Gastroesophageal sphincter (tissue), 4 donors: ENCODE measurements at places on chromosomes 12 and 14.

GRCh38 chr14:96576359-96576758, 74.2 kb downstream of the PAPOLA start:
- ATAC-seq = no peak

DNA sequence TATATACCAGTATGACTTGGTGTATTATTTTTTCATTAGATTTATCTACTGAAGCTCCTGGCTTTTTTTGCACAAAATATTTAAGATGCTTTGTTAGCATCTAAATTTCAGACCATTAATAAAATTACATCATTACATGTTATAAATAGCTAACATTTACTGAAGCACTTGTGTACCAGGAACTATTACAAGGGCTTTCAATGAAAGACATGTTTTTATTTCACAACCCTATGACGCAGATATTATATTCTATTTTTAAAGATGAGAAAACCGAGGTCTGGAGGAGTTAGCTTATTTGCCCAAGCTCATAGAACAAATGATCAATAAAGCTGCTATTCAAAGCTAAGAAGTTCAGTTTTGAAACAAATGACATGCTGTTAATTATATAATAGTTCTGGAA, 420.4 kb upstream of the DCN start:
- ATAC-seq = no peak

DNA sequence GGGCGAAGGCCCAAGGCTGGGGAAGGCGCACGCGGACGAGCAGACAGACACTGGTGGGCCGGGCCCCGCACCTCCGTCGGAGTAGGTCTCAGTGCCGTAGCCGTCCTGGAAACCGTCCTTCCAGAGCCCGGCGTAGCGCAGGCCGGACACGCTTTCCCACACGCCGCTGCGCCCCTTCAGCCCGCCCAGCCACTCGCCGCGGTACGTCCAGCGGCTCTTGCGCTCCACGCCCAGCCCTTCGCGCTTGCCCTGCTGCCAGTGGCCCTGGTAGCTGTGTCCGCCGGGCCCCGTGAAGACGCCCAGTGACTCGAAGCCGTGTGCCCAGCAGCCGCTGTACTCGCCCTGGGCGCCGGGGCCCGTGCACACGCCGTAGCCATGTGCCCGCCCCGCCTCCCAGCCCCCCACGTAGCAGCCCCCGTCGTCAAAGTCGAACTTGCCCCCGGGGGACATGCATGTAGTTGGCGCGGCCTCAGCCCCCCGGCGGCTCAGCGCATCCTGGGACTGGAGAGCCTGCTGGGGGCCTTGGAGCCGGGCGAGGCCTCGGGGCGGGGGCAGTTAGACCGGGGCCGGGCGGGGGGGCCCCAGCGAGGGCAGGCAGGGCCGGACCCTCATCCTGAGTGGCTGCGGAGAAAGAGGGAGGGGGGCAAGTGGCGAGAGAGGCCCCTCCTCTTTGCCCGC, 1.4 kb downstream of the JPH4 start:
- peak; percentile 15 for ATAC-seq

- no peak for ATAC-seq
Observed at GRCh38 chr14:105659935-105660527, 133.6 kb downstream of the TMEM121 start.

DNA sequence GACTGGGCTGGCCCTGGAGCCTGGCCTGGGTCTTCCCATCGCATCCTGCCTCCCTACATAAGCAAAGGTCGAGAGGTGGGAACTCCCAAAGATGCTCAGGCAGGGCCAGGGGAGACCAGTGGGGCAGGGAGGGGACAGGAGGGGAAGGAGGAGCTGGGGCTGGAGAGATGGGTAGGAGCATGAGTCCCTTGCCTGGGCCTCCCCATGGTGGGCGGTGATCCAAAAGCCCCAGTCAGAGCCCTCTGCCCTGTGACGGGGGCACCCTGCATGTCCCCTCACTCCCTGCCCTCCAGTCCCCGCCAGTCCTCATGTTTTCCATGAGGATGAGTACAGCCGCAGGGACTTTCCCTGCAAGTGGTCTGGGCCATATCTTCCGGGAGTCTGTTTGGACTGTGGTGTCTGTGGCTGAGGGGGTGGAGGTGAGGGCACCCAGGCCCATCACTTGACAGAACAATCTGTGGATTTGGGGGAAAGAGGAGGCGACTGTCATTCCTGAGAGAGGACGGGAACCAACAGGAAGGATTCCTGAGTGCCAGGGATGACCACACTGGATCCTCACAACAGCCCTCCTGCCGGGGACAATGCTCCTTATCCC, 9.3 kb downstream of the BDKRB2 start:
- no peak for ATAC-seq

- peak; percentile 87 for ATAC-seq
Observed at GRCh38 chr14:56422703-56423213, 156.8 kb upstream of the TMEM260 start.

DNA sequence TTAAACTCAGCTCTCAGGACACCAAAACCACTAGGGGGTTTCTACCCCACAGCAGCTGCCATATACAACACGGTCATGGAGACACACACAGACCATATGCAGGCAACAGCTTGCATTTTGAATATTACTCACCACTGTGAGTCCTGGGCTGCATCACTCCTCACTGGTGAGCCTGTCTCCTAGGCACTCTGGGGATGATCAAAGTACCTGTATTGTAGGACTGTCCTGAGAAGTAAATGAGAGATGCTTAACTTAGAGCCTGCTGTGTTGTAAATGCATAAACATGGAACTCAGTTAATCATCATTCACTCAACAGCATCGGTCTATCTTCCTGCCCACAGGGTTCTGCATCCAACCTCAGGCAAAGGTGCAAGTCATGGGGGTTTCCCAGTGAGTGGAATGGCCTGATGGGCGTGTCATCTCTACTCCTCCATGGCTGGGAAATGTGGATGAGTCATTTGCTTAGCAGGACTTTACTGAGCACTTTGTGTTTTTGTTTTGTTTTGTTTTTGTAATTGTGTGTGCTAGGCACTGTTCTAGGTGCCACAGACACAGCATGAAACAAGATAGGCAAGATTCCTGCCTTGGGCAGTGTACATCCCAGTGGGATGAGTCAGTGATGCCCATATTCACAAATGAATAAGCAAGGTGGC, 1141.2 kb upstream of the TMEM132C start:
- no peak for ATAC-seq

DNA sequence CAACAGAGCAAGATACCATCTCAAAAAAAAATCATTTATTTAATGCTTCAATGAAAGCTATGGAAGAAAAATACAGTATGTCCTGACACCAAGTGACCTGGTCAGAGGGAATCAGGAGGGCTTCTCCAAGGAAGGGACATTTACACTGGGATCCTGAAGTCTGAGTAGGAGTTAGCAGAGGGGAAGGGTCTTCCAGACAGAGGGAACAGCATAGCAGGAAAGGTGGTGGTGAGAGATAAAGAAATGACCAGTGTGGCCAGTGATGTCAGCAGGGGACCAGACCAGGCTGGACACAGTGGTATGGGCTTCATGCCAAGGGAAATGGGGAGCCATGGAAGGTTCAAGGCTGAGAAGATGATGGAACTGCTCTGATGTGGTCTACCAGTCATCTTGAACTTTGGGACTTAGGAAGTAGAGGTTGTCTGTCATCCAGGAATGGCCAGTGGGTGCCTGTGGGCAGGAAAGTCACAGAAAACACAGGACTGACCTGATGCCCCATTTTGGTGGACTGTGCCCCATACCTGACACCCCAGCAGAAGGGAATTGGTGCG, 7.8 kb upstream of the TCHP start:
- no peak for ATAC-seq

- ATAC-seq = no peak
Observed at GRCh38 chr12:26370098-26370497, 174.7 kb downstream of the SSPN start.

- no peak for ATAC-seq
Observed at GRCh38 chr12:122064780-122065588, 13.6 kb upstream of the MLXIP start.

GRCh38 chr14:61747342-61747741, 14.9 kb upstream of the SNAPC1 start:
- no peak for ATAC-seq

- ATAC-seq = no peak
Observed at GRCh38 chr14:90062822-90063539, 1.2 kb downstream of the KCNK13 start.
